Right forelimb (tissue), 1 donor: ENCODE measurements at places on chromosomes 4 and X.

GRCh38 chrX:9561199-9561598 is 96.3 kb downstream of the TBL1X start:
- DNase-seq: no peak

DNA sequence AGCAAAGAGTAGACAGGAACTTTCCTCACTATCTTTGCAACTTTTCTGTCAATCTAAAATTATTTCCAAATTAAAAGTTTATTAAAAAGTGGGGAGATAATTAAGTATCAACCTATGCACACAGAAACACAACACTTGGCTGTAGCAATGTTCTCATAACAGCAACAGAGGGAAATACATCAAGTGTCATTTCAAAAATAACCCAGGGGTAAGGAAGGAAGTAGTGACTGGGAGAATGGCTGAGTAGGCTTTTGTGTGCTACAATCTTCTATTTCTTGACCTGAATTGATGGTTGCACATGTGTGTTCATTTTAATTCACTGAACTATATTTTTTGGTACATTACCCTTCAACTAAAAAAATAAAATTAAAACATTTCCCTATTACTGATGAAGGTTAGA is 67.5 kb downstream of the ABCG2 start:
- DNase-seq: no peak

DNA sequence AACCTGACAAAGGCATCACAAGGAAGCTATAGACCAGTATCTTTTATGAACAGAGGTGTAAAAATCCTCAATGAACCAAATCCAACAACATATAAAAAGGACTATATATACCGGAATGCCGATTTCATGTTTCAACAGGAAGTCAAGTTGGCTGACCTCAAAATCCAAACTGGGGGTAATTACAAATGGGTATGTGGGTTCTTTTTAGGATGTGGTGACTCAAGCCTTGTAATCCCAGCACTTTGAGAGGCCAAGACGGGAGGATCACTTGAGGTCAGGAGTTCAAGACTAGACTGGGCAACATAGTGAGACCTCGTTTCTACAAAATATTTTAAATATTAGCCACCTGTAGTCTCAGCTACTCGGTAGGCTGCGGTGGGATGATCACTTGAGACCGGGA is 10.4 kb downstream of the PRSS48 start:
- no peak for DNase-seq

DNA sequence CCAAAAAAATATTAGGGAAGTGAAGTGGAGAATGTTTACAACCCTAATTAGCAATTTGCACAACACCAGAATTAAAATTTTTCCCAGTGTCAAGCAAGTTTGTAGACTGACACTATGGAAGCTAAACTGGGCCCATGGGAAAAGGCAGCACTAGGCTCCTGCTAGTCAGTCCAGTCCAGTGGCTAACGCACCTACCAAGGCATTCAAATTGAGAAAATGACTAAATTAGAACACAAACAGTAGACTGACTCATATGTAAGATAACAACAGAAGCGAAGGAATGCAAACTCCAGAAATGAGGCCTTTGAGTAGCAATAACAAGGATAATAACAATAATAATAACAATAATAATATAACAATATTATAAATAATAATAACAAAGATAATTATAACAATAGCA is 90.7 kb downstream of the GRIA3 start:
- DNase-seq: no peak

DNA sequence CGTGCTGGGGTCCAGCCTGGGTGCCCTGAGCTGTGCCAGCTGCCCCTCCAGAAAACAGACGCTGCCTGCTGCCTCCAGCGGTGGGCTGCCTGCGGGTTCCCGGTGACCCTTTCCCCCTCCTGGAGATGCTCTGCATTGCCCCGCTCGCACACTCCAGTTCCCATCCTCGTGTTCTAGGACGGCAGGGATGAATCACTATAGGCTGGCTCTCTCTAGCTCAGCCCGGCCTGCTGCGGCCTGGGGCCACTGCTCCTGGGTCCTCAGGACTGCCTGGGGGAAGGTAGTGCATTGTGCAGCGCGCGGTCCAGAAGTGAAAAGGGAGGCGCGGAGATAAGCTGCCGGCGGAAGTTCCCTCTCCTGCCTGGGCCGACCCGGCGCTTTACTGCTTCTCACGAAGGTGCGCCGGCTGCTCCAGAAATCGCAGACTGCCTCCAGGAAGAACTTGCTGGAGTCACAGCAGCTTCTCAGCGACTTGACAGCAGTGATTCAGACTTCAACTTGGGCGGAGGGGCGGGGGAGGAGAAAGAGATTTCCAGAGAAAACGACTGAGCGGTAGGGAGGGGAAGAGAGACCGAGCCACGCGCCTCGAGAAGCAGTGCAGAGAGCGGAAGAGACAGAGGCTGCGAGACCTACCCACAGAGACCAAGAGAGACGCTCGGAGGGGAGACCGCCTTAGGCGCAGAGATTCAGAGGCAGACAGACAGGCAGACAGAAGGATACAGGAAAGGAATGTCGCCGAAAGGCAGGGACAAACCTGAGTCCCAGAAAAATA is 6.7 kb upstream of the MSX1 start:
- DNase-seq: peak; percentile 58

- no peak for DNase-seq
Measured at GRCh38 chrX:151970027-151970426, 4.4 kb downstream of the GABRE start.

GRCh38 chr4:94762326-94762725 is 4.6 kb downstream of the BMPR1B start:
- DNase-seq: no peak

DNA sequence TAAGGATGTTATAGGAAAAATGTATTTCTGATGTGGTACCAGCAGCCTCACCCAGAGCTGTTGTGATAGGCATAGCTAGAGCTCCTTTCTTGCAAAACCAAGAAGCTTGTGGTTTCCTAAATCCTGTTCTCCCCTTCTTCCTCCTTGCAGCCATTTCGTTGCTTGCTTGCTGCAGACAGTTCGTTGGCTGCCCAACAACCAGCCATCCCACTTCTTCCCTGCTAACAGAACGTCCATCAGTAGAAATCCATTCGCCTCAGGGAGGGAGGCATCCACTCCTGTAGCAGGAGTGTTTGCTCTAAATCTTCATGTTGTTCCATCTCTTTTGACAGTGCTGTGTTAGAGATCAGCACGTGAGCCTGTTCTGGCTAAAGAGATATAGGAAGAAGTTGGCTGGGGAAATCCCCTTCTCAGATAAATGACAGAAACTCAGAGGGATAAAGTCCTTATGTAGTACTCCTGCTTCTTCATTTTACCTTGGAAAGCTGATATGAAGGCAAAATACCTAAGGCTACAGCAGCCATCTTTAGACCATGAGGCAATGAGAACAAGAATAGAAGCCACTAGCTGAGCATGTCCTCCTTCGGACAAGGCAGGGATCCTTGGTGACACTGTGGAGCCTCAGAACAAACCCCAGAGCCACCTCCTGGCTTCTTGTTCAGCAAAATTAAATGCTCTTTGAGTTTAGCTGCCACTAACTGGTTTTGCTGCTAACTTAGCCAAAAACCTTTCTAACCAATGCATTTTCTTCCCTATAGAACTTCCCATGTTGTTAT is 68.4 kb upstream of the RELL1 start:
- no peak for DNase-seq

GRCh38 chrX:12441381-12442128 is 303.3 kb downstream of the FRMPD4 start:
- no peak for DNase-seq

DNA sequence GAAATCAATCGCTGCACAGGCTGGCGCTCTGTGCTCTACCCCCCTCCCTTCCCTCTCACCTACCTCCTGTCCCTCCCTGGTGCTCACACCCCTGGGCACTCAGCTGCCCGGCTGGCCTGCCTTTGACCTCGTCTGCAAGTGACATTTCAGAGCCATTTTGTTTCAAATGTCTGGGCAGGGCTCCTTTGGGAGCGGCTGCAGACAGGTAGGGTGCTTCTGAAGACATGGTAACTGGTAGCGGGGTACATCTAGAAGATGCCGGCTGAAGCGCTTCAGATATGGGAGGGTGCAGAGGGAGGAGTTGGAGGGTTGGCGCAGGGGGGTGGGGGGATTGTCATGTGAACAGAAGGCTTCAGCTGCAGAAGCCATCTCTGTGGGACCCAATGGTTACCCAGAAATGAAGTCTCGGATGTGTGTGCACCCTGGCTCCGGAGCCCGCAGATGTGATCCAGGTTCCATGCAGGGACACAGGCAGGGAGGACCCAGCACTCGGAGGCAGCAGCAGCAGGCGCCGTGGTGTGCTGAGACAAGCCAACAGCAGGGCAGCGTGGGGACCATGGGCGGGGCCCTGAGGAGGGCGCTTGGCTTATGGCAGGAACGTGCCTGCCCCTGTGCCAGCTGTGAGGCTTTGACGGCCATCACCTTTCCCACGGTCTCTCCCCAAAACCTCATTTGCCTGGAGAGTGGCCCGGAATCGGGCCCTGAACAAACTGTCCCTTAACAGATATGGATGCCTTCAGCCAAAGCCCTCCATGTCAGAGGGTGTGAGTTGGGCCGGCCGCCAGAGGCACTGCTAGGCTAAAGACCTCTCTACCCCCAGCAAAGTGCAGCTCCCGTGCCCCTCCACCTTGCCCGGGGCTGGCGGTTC is 7.6 kb upstream of the DUSP9 start:
- DNase-seq: no peak

GRCh38 chrX:153401133-153401764 is at the start of gene PNMA6E:
PNMA6E (minus strand) TSS chrX:153401350; CDS start chrX:153398849, 2,501 bp downstream.
- no peak for DNase-seq

GRCh38 chr4:94698187-94698586 is 59.6 kb upstream of the BMPR1B start:
- no peak for DNase-seq

GRCh38 chrX:122134291-122134690 is 1049.8 kb upstream of the GRIA3 start:
- DNase-seq: no peak

DNA sequence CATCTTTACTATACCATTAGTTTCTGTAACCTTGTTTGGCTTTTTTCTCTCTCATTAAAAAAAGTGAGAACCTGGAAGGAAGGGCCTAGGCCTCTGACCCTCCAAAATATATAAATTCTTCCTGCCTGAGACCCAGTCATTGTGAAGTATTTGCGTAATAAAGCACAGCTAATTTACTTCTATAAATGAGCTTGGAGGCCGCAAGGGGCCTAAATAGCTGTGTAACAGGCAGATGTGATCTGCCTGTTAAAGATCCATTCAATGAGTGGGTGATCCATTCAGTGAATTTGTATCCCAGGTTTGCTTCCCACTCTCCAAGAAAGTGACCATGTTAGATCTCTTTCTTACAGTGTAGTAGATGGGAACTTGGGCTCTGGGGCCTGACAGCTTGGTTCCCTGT is 595 bp upstream of the PYURF start:
- DNase-seq: no peak

GRCh38 chrX:27953171-27953570 is 28.1 kb downstream of the DCAF8L1 start:
- DNase-seq: no peak

- DNase-seq: no peak
Measured at GRCh38 chr4:161002386-161002785, 1161.4 kb downstream of the FSTL5 start.

DNA sequence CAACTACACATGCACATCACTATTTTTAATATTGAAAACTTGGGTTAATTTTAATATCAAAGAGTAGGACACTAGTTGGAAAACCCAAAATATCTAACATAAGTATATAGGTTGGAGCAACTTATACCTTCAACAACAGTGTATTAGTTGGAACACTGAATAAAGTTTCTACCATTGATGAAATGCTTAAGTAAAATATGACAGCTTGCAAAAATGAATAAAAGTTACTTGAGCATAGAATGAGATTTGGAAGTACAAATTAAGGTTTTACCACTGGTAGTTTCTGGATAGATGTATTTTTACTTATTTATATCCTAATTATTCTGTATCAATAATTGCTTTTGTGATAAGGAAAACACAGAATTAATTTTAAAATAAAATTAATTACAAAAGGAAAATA is 1079.6 kb downstream of the ADGRL3 start:
- no peak for DNase-seq

GRCh38 chr4:113436360-113436759 is 325.2 kb downstream of the CAMK2D start:
- DNase-seq: no peak

- DNase-seq: no peak
Measured at GRCh38 chr4:59223292-59223941, 1976.7 kb upstream of the ADGRL3 start.

DNA sequence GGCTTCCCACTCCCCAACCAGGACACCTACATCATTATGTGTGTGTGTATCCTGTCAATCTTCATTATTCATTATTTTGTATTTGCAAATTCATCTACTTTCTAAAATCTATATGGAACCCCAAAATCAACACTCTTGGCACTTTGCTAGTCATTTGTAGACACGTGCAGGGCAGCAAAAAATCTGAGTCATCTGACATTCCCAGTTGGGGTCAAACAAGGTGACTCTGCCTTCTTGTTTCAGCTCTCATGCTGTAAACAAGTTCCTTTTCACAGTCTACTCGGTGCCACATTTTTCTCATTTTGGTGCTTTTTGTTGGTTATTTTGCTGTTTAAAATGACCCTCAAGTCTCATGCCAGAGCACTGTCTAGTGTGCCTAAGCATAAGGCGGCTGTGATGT is 5.9 kb downstream of the MRFAP1L1 start:
- DNase-seq: no peak

- DNase-seq: no peak
Measured at GRCh38 chrX:45240301-45240700, 39.6 kb upstream of the DIPK2B start.

- peak; percentile 68 for DNase-seq
Measured at GRCh38 chr4:24190761-24191695, 301.2 kb upstream of the PPARGC1A start.

DNA sequence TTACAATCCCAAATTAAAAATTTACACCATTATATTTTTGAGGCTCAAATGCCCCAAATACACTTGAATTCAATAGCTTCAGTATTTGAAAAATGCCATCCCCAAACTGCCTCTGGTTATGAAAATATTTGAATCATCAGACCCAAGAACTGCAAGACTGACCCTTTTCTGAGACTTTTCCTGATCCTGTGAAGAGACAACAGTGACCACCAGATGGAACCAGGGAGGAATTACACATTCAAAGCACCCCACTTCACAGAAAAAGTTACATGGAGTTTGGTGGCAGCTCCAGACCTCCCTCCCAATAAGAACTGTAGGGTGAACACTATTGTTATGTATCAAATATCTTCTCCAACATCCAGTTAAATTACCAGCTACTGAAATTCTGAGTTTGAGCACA is 44.0 kb upstream of the SCD5 start:
- DNase-seq: no peak
